ENCODE measurements at places on chromosomes 3 and 15. TPM values are rescaled to one million over a fixed set of nuclear protein-coding genes. Genes with fewer than 3 reads are reported as not detected.

DNA sequence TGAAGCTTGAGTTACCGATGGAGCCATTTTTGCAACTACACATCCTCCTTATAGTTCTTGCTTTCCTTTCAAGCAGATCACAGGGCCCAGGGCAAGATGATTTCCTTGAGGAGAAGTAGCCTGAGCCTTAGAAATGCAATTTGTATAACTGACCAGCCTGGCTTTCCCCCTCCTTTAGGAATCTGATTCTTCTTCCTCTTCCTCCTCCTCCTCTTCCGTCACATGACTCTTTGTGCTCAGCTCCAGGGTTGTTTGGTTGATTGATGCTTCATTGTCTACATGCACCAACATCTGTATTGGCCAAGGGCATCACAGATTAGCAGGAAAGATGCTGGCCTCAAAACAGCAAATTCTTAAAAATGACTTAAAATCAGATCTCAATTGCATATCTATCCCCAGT is 3.3 kb downstream of the SNAPC5 start:
- no peak for DNase-seq

DNA sequence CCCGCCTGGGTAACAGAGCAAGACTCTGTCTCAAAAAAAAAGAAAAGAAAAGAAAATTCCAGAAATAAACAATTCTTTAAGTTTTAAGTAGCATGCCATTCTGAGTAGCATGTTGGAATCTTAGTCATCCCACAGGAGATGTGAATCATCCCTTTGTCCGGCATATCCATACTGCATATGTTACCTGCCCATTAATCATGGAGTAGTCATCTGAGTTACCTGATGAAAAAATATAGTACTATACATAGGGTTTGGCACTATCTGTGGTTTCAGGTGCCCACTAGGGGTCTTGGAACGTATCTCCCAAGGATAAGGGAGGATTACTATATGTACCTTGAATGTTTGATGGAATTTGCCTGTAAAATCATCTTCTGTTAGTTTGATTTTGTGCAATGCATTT is 6.3 kb upstream of the CCR4 start:
- DNase-seq, result no peak

GRCh38 chr3:71784914-71785531 is at the start of gene PROK2:
Gene PROK2, minus strand, starts transcription at chr3:71785148. Its CDS starts 96 bp downstream, at chr3:71785052.
- peak; percentile 22 for DNase-seq

DNA sequence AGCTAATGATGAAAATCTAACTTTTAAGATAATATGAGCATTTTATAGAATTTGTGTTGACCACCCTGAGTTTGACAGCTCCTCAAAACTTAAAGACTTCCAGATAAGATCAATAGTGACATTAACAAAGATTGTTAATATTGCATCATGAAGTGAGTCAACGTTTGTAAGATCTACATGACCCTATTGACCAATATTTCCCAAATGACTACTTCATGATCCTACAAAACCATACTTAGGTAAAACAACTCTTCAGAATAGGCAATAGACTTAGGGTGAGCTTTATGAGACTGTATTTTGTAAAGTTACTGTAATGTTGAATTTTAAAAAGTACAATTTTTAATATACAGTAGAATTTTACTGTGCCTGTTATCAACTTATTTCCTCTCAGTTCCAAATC is 422.7 kb upstream of the ALCAM start:
- no peak for DNase-seq

DNA sequence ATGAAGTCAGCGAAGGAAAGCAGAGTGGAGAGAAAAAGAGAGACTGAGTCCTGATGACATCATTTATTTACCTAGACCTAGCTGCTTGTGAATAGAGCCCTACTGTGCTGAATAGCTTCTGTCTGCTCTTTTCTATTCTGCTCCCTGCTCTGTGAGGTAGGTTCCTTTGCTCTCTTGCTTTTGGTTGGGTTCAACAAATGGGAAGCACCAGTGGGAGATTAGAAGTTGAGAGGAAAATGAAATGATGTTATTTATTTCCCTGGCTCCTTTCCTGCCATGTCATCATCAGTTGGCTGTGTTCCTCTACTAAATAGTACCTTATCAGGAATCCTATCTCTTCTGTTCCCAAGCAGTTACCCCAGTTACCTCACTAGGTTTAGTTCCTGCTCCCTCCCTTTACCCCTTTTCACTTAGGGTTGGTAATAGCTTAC is 23.5 kb downstream of the DTWD1 start:
- DNase-seq, result no peak

- DNase-seq, result no peak
These were observed 1.7 kb downstream of the FLNB start for GRCh38 chr3:58009749-58010535.

GRCh38 chr3:115550285-115550761 is 73.0 kb upstream of the GAP43 start:
- no peak for DNase-seq

GRCh38 chr15:52255008-52255407 is 40.6 kb downstream of the MYO5C start:
- DNase-seq, result no peak

- no peak for DNase-seq
These were observed 39.3 kb upstream of the UTS2B start for GRCh38 chr3:191369616-191370010.

DNA sequence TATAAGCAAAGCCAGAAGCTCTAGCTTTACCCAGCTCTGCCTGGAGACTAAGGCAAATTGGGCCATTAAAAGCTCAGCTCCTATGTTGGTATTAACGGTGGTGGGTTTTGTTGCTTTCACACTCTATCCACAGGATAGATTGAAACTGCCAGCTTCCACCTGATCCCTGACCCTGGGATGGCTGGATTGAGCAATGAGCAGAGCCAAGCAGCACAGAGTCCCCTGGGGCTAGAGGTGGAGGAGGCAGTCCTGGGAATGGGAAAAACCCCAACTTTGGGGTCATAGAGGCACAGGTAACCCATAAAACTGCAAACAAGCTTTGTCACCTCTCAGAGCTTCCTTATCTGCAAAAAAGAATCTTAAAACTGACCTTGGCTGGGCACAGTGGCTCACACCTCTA is 6.6 kb downstream of the RHO start:
- no peak for DNase-seq

- no peak for DNase-seq
These were observed 352.6 kb upstream of the NDN start for GRCh38 chr15:24039683-24040082.

- DNase-seq, result peak; percentile 29
These were observed 82.4 kb downstream of the CCNL1 start for GRCh38 chr3:157077565-157077991.

DNA sequence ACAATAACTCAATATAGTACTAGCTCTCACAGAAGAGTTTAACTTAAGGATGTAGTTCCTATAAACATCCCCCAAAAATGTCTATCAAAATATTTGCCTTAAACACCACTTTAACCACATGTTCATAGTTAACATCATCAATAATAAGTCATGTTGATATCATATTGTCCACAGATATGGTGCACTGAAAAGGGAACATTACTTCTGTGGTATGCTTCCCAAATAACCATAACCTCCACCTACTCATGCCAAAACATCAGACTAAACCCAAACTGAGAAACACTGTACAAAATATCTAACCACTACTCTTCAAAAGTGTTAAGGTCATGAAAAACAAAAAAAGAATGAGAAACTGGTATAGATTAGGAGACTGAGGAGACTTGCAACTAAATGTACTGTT is 32.9 kb downstream of the SLC4A7 start:
- no peak for DNase-seq

- DNase-seq, result no peak
These were observed 33.7 kb downstream of the LARP6 start for GRCh38 chr15:70820214-70820613.

- DNase-seq, result no peak
These were observed 71.2 kb downstream of the MAP2K5 start for GRCh38 chr15:67613708-67614107.

- DNase-seq, result no peak
These were observed 39.1 kb downstream of the SCAPER start for GRCh38 chr15:76866008-76866407.

DNA sequence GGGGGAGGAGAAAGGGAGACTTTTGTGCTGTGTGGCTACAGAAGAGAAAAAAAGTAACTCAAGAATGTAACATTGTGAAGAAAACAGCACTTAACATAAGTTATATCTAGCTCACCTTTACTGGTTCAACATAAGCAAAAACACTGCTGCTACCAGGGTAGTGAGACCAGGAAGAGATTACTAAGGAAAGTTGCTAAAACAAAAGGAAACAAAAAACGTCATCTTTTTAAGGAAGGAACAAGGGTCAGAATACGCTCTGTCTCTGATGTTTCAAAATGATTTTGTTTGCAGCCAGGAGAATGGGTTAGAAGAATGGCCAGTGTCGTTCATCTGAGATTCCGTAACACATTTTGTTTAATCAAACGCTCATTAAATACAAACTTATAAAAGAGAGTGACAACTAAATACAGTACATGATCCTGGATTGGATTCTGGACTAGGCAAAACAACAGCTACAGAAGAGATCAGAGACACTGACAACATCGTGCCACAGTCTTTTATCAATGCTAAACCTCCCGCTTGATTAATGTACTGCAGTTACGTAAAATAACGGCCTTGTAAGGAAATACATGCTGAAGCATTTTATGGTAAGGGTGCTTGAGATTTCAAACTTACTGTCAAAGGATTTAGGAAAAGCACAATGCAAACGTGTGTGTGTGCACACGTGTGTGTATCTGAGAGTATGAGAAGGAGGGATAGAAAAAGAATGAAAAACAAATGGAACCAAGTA is 67.7 kb downstream of the FOXP1 start:
- DNase-seq, result no peak

- DNase-seq, result no peak
These were observed 66.6 kb upstream of the UMPS start for GRCh38 chr3:124663690-124664089.

DNA sequence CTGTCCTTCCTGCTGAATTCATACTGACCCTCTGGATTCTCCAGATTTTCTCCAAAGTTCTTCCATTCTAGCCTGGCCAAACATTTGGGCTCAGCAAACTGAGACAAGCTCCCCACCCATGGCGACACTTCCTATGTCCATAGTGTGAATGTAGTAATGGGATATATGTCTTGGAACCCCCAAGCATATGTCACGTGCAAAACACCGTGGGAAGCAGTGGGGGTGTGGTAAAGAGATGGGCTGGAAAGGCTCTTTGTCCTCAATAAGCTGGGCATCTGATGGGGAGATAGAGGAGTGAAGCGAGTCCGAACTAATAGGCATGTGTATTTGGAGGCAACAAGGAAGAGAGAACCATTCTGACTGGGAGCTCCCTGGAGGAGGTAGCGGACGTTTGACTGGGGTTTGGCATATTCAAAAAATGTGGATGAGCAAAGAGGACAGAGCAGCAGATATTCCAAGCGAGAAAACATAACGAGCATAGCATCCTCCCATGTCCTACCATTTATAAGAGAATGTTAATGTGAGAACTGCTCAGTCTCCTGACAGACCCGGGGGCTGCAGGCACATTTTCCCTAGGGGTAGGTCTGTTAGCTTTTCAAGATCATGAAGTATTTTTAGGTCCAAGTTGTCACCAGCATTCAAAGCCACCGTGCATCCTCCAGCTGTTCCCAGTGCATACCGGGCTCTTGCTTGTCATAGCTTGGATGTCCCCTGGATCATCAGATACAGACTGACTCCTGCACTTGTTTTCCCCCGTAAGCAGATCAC is 25.6 kb downstream of the TPM1 start:
- DNase-seq, result no peak

- DNase-seq, result no peak
These were observed 428.3 kb downstream of the GABRG3 start for GRCh38 chr15:27399241-27399640.

- no peak for DNase-seq
These were observed 59.7 kb downstream of the GHSR start for GRCh38 chr3:172388412-172389078.

GRCh38 chr15:73796331-73796831 is 43.2 kb upstream of the INSYN1 start:
- DNase-seq, result peak; percentile 54

DNA sequence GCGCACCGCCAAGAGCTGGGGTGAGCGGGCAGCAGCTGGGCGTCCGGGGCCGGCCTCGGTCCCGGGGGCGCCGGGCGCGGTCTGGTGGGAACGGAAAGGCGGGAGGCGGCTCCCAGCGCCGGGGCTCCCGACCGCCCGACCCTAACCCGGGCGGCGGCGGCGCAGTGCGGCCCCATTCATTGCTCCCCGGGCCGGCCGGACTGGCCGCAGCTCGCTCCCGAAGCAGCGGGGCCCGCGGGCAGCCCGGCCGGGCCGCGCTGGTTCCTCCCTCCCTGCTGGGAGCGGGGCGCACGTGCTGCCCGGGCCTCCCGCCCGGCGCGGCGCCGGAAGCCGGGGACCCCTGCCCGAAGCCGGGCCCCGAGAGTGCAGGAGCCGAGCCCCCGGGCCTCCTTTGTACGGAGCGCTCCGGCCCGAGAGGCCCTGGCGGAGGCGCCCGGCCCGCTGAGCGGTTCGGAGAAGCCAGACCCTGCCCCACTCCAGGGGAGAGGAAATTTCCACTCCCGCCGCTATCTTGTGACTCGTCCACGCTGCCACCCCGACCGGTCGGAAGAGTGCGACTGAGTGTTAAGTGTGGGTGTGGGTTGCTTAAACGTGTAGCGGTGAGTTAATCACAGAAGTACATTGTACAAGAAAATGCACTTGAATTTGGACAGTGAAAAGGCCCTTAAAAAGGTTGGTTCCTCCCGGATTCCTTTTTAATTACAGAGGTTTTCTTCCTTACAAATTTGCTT is 613 bp downstream of the ATP1B3 start:
- DNase-seq, result peak; percentile 64

- no peak for DNase-seq
These were observed 51.0 kb upstream of the PLXND1 start for GRCh38 chr3:129657261-129658046.

DNA sequence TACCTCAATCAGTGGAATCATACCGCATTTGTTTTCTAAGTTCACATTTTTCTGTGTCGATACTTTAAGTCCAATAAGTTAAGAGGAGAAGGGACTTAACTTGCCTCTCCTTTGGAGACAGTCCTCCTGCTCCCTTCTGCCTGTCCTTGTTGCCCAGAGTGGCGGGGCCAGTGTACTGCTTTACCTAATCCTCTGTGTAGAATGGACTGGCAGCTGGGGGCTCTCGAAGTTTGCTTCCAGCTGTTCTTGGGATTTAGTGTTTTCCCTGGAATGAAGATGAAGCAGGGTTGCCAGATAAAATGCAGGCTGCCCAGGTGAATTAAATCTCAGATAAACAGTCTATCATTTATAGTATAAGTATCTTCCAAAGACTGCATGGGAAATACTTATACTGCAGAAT is 287.6 kb upstream of the C2CD4B start:
- no peak for DNase-seq

- no peak for DNase-seq
These were observed 928.3 kb downstream of the NSUN3 start for GRCh38 chr3:94990952-94991705.

GOLGA6A gene
- 32.4 TPM for total RNA-seq

GOLGA8O gene
- total RNA-seq, result 5.8 TPM

MAGEL2 gene
- total RNA-seq, result 1.9 TPM

NRROS gene
- 3.2 TPM for total RNA-seq

KNG1 gene
- total RNA-seq, result 0.43 TPM

C3orf49 gene
- 0.93 TPM for total RNA-seq

VWA5B2 gene
- 13.8 TPM for total RNA-seq

DUOX2 gene
- total RNA-seq, result 4.8 TPM

RTP1 gene
- 0.94 TPM for total RNA-seq

NCEH1 gene
- 3.2 TPM for total RNA-seq
